ENCODE measurements at places on chromosomes 3 and 15.
A peak's percentile ranks its signal among the peaks of the same experiment; 100 is the strongest.

- DNase-seq = no peak
These were observed 51.4 kb downstream of the NMD3 start for GRCh38 chr3:161272524-161272923.

GRCh38 chr15:87569581-87569980 lies 687.0 kb downstream of the NTRK3 start:
- DNase-seq = no peak

DNA sequence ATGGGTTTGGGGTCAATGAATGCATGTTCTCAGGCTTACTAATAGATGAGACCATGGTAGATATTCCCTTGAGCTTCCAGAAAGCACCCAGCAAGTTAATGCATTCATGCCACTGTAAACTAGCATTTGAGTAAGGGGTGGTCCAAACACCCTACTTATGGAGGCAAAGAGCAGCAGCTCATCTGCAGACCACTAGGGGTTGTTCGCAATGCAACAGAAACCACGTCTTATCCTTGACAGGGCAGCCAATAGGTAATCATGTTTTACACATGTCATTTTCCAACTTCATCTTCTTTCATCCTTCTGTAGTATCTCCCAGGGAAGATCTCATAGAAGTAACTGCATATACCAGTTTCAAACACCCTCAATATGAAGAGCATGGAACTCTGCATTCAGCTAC lies 330.2 kb downstream of the RORA start:
- no peak for DNase-seq

GRCh38 chr3:177777699-177778098 lies 580.4 kb upstream of the TBL1XR1 start:
- peak; percentile 72 for DNase-seq

DNA sequence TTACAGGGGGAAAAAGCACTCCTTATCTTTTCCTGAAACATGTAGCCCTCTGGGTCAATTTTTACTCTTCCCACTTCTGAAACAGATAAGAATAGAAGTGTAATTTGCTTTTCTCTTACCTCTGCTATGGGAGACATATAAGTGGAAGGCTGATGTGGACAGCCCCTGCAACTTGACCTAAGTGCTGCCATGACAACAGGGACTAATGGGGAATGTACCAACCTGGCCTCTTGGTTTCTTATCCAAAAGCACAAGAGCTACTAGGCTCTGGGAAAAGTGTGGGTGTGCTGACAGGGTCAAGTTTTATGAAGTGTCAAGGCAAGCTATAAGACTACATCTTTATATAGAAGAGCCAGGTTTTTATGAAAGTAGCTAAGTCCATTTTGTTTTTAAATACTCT lies 1246.5 kb downstream of the OTOL1 start:
- DNase-seq = no peak

GRCh38 chr15:65917936-65918335 lies 48.6 kb downstream of the RAB11A start:
- no peak for DNase-seq

- no peak for DNase-seq
These were observed 281.8 kb upstream of the TGFBR2 start for GRCh38 chr3:30324587-30324986.

Data from head of caudate nucleus (tissue), 42 donors.